ENCODE measurements at places on chromosomes 16 and 17.

DNA sequence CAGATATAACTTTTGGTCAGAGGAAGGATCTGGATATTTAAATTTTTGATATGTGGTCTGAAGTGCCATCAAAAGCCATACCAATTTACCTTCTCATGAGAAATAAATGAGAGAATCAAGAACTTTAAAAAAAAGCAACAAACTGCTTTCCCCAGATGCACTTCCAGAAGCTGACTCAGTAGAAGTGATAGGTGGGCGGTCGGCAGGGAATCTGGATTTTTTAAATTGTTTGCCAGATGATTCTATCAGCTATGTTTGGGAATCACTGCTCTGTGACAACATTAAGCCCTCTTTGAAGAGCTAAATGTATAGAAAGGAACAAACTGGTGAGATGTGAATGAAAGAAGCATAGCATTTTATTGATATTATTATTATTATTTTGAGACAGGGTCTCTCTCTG lies 19.2 kb downstream of the CDH3 start:
- DNase-seq, result no peak

DNA sequence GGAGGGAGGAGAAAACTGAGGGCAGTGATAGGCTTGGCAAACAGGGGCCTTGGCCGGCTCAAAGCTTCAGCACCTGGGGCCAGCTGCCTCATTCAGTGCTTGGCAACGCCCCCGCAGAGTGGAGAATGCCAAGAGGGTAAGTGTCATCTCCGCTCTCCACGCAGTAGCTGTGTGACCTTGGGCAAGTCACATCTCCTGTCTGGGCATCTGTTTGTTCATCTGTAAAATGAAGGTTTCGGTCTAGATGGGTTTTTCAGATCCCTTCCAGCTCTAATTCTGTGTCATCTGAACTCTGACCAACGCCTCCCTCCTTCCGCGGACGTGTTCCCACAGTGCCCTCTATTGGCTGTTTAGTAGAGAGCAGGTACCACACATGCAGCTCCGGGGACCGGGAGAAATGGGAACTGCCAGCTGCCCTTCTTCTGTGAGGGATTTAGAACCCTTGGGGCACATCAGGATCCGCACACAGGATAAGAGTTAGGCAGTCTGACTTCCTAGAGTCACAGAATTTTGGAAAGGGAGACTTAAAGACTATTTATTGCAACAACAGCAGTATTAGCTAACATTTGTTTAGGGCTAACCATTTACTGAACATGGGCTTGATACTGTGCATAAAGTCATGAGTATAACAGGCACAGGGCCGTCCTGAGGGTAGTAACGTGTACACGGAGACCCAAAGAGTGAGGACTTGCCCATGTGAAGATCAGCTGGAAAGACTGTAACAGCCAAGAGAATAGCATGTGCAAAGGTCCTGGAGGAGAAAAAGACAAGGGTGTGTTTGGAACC lies 26.8 kb downstream of the GP2 start:
- peak; percentile 46 for DNase-seq

GRCh38 chr17:62614142-62614541 lies 13.3 kb upstream of the MRC2 start:
- DNase-seq, result no peak

DNA sequence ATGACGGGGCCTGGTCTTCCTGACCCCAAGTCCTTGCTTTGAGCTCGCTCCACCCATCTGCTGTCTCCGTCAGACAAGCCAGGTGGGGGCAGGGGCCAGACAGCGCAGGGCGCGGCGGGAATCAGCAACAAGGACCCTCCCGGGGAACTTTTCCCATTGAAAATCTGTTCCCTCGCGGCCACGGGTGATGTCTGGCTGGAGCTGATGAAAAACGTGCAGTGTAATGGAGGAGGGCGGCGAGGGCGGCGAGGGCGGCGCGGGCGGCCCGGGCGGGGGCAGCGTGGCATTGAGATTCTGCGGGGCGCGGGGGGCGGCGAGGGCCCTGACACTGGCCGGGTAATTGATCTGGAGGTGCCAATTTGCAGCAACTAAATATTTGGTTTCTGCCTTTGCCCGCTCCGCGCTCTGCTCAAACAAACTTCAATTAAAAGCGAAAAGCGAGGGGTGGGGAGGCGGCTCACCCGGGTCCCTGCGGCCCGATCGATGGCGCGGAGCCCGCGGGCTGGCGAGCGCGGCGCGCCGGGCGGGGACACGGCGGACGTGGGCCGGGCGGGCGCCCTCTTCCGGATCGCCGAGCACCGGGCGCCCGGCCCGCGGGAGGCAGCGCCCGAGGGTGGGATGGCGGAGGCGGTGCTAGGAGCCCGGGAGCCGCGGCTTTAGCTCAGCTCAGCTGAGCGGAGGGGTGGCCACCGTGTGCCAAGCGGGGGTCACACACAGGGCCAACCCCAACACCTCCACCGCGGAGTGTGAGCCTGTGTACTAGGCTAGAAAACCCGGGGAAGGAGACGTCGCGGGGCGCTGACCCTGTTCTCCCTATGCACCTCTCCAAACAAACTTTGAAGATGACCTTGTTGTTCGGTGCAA lies 32.4 kb downstream of the DCAKD start:
- peak; percentile 47 for DNase-seq

DNA sequence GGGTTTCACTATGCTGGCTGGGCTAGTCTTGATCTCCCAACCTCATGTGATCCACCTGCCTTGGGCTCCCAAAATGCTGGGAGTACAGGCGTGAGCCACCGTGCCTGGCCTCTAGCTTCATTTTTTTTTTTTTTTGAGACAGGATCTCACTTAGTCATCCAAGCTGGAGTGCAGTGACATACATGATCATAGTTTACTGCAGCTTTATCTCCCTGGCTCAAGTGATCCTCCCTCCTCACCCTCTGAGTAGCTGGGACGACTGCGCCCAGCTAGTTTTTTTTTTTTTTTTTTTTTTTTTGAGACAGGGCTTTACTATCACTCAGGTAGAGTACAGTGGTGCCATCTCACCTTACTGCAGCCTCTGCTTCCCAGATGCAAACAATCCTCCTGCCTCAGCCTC lies 9.7 kb downstream of the RPA1 start:
- no peak for DNase-seq

GRCh38 chr17:72075995-72076677 lies 44.7 kb upstream of the SOX9 start:
- DNase-seq, result no peak

GRCh38 chr17:40419559-40420331 lies 2.0 kb upstream of the TOP2A start:
- DNase-seq, result no peak

DNA sequence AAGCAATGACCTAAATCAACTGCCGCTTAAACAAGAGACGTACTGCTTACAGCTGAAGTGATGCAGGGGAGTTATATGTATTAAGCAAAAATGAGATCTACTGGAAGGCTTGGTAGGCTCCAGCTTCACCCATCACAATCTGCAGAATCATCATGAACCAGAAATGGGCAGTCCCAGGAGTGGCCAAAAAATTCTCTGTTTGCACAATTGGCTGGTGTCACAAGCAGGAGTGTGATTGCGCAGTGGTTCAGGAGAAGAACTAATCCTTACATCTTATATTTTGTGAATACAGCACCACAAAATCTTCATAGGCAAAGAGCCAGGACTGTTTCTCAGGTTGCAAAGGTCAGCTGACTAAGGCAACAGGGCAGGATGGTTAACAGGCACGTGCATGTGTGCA lies 75.9 kb downstream of the CES1 start:
- no peak for DNase-seq

DNA sequence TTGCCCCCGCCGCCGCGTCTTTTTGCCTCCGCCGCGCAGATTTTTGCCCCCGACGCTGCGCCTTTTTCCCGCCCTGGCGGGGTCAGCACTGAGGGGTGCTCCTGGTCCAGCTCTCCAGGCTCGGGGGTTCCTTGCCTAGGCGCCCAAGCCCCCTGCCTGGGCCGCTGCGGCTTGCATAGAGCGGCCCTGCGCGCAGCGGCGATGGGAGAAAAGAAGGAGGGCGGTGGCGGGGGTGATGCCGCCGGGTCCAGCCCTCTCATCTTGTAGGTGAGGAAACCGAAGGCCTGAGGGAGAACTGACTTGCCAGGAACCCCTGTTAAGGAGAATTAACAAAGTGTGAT lies 330.8 kb upstream of the WSB1 start:
- no peak for DNase-seq

DNA sequence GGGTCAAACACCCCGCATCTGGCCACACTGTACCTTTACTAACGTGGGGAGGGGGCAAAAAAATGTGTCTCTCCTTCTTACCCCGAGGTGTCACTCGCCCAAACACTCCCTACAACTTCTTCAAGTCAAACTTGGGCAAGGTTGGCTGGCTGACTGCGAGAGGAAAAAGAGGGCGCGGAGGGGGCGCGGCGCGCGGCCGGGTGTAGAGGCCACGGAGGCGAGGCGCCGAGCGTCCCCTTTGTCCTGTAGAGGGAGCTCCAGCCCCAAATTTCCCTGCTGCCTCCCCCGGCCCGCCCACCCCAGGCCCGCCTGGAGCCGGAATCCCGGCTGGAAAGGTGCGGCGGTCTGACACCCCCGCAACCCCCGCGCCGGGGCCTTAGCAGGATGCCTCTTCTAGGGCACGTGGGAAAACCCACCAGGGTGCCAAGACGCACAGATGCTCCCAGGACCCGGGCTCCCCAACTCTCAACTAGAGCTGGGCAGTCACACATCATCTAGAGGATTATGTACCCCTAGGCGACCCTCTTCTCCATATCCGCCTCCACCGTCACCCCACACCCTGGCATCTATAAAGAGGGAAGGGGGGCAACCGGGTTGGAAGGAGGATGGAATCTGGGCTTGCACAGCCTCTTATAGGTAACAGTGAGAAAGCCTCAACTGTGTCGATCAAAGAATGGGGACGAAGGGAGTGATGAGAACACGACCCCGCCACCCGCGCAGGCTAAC lies 4.2 kb downstream of the IRX3 start:
- DNase-seq, result no peak

DNA sequence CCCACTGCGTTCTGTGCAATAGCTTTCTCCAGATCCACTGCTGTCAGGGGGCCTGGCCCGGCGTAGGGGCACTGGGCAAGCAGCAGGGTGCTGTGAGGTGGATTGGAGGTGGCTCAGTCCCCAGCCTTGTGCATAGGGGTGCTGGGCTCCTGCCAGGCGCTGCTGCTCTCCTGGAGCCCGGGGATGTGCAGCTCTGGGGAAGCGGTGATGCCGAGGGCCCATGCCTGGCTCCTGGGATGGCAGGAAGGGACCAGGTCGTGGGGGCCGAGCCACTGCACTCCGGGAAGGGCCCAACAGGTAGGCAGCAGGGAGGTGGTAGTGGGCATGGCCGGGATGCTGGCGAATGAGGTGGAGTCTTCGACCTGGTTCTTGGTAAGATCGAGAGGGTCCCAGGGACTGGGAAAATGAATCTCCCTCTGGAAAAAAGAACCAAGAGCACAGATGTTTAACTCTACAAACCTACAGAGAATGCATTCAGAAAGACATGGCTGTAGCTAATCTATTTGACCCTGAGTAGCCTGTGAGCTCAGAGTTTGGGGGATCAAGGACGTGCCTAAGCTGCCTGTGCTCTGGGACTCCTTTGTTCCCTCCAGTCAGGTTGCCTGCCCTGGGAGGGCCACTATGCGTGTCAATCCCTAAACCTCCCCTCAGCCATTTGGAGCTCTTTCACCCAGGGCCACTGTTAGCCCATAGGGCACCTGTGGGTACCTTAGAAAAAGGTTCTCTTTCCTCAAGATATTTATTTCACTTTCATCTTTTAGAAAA lies 6.6 kb upstream of the SUPT4H1 start:
- no peak for DNase-seq

DNA sequence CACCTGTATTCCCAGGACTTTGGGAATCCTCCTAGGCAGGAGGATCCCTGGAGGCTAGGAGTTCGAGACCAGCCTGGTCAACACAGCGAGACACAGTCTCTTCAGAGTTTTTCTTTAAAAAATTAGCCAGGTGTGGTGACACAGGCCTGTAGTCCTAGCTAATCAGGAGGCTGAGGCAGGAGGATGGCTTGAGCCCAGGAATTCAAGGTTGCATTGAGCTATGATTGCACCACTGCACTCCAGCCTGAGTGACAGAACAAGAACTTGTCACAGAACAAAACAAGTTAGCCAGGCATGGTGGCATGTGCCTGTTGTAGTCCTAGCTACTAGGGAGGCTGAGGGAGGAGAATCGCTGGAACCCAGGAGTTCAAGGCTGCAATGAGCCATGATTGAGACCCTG lies 24.8 kb downstream of the ANKRD40 start:
- DNase-seq, result no peak

DNA sequence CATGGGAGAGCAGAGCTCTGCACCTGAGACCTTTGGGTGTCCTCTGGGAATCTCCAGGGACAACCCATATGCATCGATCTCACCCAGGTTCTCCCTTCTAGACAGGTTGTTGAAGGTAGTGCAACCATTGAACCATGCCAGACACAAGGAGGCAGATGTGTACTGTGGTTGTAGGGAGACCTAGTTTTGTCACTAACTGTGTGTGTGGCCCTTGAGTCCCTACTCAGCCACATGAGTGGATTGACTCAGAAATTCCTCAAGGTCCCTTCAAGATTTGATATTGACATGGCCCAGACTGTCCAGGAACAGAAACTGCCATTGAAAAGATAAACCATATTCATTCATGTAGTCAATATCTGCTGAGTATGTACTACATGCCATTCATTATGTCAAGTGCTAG lies 396.4 kb upstream of the CCL2 start:
- no peak for DNase-seq

DNA sequence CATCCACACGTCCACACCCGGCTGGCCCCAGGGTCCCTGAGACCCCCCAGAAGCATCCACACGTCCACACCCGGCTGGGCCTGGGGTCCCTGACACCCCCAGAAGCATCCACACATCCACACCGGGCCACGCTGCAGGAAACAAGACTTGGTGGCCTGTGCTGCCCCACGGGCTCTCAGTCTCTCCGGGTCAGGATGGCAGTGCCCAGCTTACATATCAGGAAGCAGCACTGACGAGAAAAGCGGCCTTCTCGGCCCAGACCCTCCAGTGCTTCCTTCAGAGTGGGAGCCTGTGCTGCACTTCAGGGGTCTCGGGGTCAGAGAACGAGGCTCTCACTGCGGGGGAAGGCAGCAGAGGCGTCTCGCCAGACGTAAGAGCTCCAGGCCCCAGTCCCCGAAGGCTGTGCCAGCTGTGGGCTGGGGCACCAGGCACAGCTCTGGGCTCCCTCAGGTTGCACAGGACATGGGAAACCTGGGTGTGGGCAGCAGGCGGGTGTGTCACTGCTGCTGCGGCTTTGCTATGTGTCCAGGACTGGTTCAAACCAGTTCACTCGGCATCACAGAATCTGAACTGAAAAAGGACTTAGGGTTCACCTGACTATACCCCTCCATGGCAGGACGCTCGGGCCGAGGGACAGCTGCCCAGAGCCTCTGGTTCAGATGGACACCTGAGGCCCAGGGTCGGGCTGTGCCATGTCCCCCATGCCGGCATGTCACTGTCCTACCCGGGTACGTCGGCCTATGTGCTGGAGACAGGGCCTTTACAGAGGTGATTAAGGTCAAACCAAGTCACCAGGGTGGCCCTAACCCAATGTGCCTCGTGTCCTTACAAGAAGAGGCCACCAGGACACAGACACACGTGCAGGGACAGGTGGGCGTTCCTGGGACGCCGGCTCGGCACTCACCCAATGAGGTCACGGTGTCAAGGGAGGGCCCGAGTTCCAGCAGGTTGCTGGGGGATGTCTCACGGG lies 40.2 kb upstream of the CHMP6 start:
- DNase-seq, result no peak

Measured in activated naive CD4-positive, alpha-beta T cell treated with anti-CD3 and anti-CD28 coated beads, Interleukin-2, amount 10 ng/mL, durations not matched to agents 7 days and 5 days (primary cell).